ENCODE measurements at places on chromosomes 4 and X. TPM values are rescaled to one million over a fixed set of nuclear protein-coding genes. Genes with fewer than 3 reads are reported as not detected.
A peak's percentile ranks its signal among the peaks of the same experiment; 100 is the strongest.

PPP1R3F gene
- total RNA-seq: 7.4 TPM

PRSS12 gene
- total RNA-seq: not detected

ACE2 gene
- not detected for total RNA-seq

DNA sequence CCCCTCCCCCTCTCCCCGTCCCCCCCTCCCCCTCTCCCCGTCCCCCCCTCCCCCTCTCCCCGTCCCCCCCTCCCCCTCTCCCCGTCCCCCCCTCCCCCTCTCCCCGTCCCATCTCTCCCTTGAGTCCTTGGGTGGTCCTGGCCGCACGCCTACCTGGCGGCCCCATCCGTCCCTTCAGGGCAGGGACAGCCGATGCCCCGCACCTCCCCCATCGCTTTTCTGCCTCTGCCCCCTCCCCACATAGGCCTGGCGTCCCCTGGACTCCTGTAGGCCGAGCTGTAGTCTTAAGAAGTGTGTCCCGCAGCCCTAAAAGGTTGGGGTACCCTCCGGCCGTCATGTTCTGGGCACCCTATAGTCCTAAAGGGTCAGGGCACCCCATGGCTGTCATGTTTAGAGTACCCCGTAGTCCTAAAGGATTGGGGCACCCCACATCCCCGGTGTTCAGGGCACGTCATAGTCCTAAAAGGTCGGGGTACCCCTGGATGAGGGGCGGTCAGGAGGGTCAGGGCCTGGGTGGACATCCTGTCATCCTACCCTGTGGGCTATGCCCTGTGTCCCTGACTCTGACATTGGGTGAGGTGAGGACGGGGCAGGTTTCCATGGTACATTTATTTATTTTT, 10.8 kb upstream of the GTPBP6 start:
- H3K4me3 ChIP-seq: no peak overlapping the region
- no peak overlapping the region for H3K27ac ChIP-seq
- H3K27me3 ChIP-seq: peaks cover 2% of the 10 kb centered on the region
- H3K36me3 ChIP-seq: no peaks in the 10 kb centered on the region
- no peak for DNase-seq

DNA sequence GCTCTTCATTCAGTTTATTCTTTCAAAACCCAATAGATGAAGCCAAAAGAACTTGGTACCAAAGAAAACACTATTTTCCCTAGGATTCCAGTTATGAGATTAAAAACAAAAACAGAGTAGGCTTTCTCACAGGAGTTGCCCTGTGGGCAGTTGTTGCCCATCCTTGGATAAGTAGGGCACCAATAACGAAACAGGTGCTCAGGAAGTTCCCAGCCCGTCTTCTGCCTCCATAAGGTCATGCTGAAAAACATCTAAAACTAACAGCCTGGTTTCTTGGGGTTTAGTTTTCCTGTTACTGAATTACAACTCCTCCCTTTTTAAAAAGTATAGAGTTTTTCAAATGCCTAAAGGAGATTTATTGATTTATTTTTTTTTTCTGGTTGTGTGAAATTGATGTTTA, 14.7 kb downstream of the TSPAN5 start:
- H3K27me3 ChIP-seq: no peaks in the 10 kb centered on the region
- peaks cover 6% of the 10 kb centered on the region for H3K4me1 ChIP-seq
- H3K27ac ChIP-seq: no peak overlapping the region

- no peak for DNase-seq
- no peak overlapping the region for H3K4me3 ChIP-seq
- H3K36me3 ChIP-seq: no peaks in the 10 kb centered on the region
- H3K27ac ChIP-seq: no peak overlapping the region
Measured at GRCh38 chr4:92789741-92790140, 486.0 kb downstream of the GRID2 start.

- peaks cover 58% of the 10 kb centered on the region for H3K4me1 ChIP-seq
- DNase-seq: no peak
- no peaks in the 10 kb centered on the region for H3K27me3 ChIP-seq
- peaks cover 8% of the 10 kb centered on the region for H3K36me3 ChIP-seq
- peak overlapping the region; percentile 71 for H3K27ac ChIP-seq
Measured at GRCh38 chr4:98289375-98289774, 28.2 kb downstream of the RAP1GDS1 start.

GRCh38 chrX:151796576-151796975, 62.0 kb downstream of the CNGA2 start:
- DNase-seq: no peak
- H3K27ac ChIP-seq: no peak overlapping the region
- H3K4me1 ChIP-seq: no peaks in the 10 kb centered on the region
- H3K36me3 ChIP-seq: no peaks in the 10 kb centered on the region
- H3K27me3 ChIP-seq: no peaks in the 10 kb centered on the region

DNA sequence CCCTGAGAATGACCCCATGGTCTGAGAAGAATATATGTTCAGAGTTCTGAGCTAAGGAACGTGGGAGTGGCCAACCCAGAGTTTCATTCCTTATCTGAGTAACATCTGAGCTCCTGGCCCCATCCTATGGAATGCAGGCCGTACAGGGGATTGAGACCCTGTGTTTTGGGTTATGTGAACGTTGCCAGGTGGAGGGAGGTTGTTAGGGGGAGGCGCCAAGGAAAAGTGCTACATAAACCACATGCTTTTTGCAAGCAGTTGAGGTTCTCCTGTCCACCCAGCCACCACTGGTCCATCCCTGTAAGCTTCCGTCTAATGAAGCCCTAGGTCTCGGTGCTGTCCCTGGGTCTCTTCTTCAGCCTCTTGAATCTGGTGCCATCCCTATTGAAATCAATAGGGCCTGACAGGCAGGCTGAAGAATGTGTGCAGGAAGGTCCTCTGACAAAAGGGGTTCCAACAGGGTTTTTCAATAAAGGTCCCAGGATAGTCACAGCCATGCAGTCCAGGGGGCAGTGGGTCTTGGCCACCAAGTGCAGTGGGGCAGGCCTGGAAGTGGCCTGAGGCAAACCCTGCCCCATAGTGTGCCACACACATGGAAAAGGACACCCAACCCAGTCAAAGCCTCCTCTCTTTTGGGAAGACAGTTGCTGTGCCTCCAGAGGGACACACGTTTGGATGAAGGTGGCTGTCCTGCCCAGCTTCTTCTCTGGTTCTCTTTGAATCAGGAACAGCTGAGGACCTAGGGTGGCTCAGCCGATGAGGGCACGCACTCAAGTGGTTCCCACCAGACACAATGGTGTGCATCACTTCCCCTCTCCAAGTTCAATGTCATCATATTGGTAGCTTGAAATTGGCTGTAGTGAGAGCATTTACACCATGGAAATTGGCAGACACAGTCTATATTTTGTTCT, 53.5 kb downstream of the HTRA3 start:
- peaks cover 6% of the 10 kb centered on the region for H3K27me3 ChIP-seq
- H3K27ac ChIP-seq: no peak overlapping the region
- H3K4me3 ChIP-seq: no peak overlapping the region
- no peak for DNase-seq
- H3K4me1 ChIP-seq: no peaks in the 10 kb centered on the region
- no peaks in the 10 kb centered on the region for H3K36me3 ChIP-seq

DNA sequence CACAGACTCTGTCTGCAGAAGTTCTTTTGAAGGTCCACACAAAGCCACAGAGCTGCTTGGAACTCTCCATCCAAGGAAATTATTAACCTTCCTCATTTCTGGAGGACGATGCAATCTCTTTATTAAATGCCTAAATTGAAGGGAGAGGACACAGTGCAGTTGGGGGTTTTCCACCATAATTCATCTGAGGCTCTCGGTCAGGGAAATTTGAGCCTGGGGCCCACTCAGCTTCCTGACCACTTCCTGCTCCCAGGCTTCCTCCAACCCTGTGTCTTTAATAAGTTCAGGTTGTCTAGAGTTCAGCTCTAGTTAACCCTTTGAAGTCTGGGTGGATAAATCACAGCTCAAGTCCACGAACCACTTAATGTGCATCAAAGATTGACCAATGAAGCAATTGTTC, 58.5 kb downstream of the PRPS1 start:
- no peaks in the 10 kb centered on the region for H3K27me3 ChIP-seq
- no peak overlapping the region for H3K27ac ChIP-seq
- DNase-seq: no peak
- H3K4me1 ChIP-seq: peaks cover 22% of the 10 kb centered on the region
- no peaks in the 10 kb centered on the region for H3K36me3 ChIP-seq

- no peaks in the 10 kb centered on the region for H3K4me1 ChIP-seq
- no peak for DNase-seq
- no peaks in the 10 kb centered on the region for H3K36me3 ChIP-seq
- H3K27me3 ChIP-seq: no peaks in the 10 kb centered on the region
Measured at GRCh38 chrX:11446336-11446735, 153.1 kb downstream of the AMELX start.

- no peak overlapping the region for H3K4me3 ChIP-seq
- H3K36me3 ChIP-seq: no peaks in the 10 kb centered on the region
- DNase-seq: no peak
- H3K27me3 ChIP-seq: no peaks in the 10 kb centered on the region
- H3K27ac ChIP-seq: no peak overlapping the region
Measured at GRCh38 chrX:2954541-2954940, 25.4 kb upstream of the ARSD start.

Data from activated B cell treated with CpG ODN at 0.5 μM for 24 hours (primary cell).